Uterus (tissue), 4 donors: ENCODE measurements at places on chromosomes 7 and 10. TPM values are rescaled to one million over a fixed set of nuclear protein-coding genes. Genes with fewer than 3 reads are reported as not detected.

The CCDC3 gene
- 7.9 TPM for total RNA-seq

The GFRA1 gene
- total RNA-seq, result 52.1 TPM

The SEMA4G gene
- total RNA-seq, result 10.3 TPM

The TBX20 gene
- total RNA-seq, result 0.41 TPM

The HOXA4 gene
- total RNA-seq, result 0.14 TPM

The PVRIG gene
- not detected for total RNA-seq

The KCNMA1 gene
- total RNA-seq, result 124 TPM

The PPP1R17 gene
- not detected for total RNA-seq

The FOXL3 gene
- not detected for total RNA-seq

- no peaks in the 10 kb centered on the region for H3K4me1 ChIP-seq
- no peaks in the 10 kb centered on the region for H3K27me3 ChIP-seq
- H3K4me3 ChIP-seq, result no peak overlapping the region
- DNase-seq, result peak; percentile 59
Measured at GRCh38 chr7:28301148-28301641, 111.1 kb upstream of the CREB5 start.

GRCh38 chr7:106102387-106102966 is 9.6 kb downstream of the SYPL1 start:
- no peaks in the 10 kb centered on the region for H3K27me3 ChIP-seq
- no peaks in the 10 kb centered on the region for H3K36me3 ChIP-seq
- no peak overlapping the region for H3K27ac ChIP-seq
- no peak for DNase-seq
- H3K4me1 ChIP-seq, result peaks cover 19% of the 10 kb centered on the region

DNA sequence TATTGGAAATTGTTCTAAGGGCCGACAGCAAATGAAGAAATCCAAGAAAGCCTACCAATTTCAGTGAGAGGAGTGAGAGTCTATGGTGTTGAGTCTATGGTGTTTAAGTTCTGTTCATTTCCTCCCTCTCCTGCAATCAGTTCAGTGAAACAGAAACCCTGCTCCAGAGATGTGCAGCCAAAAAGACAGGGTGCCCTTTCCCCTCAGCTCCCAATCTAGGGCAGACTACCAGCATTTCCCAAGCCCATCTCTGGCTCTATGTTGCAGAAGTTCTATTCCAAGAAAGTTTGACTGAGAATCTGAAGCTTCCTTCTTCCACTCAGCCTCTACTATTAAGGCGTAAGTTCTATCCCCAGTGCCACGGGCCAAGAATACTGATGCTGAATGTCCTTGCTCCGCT is 18.5 kb upstream of the ALOX5 start:
- no peak for DNase-seq
- H3K27ac ChIP-seq, result no peak overlapping the region
- no peaks in the 10 kb centered on the region for H3K27me3 ChIP-seq
- no peak overlapping the region for H3K4me3 ChIP-seq

DNA sequence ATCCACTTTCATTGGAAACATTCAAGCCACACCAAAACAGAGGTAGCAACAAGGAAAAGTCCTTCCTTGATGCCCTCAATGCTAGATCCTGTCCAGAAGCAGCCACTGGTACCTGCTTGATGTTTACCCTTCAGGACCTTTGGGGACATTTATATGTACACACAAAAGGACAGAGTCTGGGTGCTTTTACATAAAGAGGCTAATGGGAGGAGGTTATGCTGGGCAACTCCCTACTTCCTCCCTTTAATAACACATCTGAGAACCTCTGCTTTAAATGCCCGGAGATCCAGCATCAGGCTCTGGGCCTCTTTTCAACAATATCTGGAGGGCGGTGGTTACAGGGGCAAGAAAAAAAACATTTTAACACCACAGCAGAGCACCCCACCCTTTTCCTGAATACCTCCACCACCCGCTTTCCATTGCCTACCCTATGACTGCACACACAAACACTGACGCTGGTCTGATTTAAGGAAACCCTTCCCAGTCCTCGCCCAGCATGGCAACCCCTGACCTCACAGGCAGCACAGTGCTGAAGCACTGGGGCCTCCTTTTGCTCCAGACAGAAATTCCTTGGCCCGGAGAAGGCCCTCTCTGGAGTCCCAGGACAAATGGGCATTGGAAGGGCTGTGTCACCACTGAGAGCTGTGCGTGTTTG is 39.3 kb upstream of the DUSP5 start:
- no peak overlapping the region for H3K27ac ChIP-seq
- no peaks in the 10 kb centered on the region for H3K27me3 ChIP-seq
- H3K36me3 ChIP-seq, result no peaks in the 10 kb centered on the region
- H3K4me1 ChIP-seq, result no peaks in the 10 kb centered on the region
- H3K4me3 ChIP-seq, result no peak overlapping the region
- DNase-seq, result peak; percentile 45

- no peak overlapping the region for H3K4me3 ChIP-seq
- peaks cover 11% of the 10 kb centered on the region for H3K4me1 ChIP-seq
- H3K27me3 ChIP-seq, result no peaks in the 10 kb centered on the region
- H3K36me3 ChIP-seq, result no peaks in the 10 kb centered on the region
- no peak overlapping the region for H3K27ac ChIP-seq
Measured at GRCh38 chr10:74901867-74902450, 75.6 kb downstream of the KAT6B start.

DNA sequence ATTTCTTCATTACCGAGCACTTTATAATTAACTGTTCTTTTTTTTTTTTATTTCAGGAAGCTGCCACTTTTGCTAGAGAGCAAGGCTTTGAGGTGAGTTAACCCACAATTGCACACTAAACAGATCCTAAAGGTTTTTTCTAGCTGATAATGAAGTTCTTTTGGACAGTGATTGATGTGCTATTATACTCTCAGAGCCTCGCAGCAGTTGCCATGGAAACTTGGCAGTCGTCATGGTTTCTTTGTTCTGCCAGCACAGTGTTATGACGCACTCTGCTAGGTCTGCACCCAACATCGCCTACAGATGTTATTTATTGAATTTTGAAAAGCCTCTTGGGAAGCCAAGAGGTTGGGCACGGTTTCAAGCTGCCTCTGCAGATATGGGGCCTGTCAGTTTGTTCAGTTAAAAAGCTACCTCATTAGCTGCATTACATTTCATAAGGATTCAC is 237.2 kb upstream of the KAT6B start:
- no peaks in the 10 kb centered on the region for H3K36me3 ChIP-seq
- H3K4me1 ChIP-seq, result peaks cover 5% of the 10 kb centered on the region
- H3K27me3 ChIP-seq, result no peaks in the 10 kb centered on the region
- peak overlapping the region; percentile 62 for H3K27ac ChIP-seq

- H3K4me1 ChIP-seq, result peaks cover 8% of the 10 kb centered on the region
- H3K27ac ChIP-seq, result no peak overlapping the region
- no peaks in the 10 kb centered on the region for H3K27me3 ChIP-seq
- no peak for DNase-seq
- H3K36me3 ChIP-seq, result no peaks in the 10 kb centered on the region
Measured at GRCh38 chr10:77158666-77159065, 478.9 kb downstream of the KCNMA1 start.

DNA sequence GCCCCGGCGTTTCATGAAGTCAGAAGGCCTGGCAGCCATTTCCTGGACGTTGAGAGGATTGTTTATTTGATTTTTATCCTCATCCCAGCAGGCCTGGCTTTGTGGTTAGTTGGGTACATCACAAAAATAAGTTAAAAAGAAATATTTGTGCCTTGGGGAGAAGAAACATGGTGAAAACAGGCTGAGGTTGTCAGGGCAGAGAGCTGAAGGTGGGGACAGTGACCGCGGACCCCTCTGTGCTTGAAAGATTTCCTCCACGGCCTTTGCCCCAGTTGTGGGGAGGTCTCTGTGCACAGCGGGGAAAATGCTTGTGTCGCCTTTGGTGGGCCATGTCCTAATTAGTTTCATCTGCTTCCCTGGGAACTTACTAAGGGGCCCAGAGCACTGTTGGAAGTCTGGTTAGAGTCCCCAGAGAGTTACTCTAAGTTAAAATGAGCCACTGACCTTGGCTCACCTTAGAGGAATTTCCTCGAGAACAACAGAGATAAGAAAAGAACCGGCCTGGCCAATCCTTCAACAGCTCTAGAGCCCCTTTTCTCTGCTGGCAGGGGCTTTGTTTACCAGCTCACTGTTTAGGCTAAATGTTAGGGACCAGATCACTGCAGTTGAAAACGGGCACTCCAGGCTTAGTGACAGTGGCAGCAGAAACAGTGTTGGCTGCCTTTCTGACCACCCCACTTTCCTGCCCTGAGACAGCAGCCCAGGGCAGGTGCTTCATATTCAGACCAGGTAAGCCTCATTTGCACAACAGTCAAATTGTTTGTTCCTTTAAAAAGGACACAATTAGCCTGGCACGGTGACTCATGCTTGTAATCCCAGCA is 37.9 kb downstream of the CRCP start:
- no peak for DNase-seq
- H3K36me3 ChIP-seq, result no peaks in the 10 kb centered on the region
- peak overlapping the region; percentile 83 for H3K27ac ChIP-seq
- H3K27me3 ChIP-seq, result no peaks in the 10 kb centered on the region
- no peaks in the 10 kb centered on the region for H3K4me1 ChIP-seq
- H3K4me3 ChIP-seq, result no peak overlapping the region

DNA sequence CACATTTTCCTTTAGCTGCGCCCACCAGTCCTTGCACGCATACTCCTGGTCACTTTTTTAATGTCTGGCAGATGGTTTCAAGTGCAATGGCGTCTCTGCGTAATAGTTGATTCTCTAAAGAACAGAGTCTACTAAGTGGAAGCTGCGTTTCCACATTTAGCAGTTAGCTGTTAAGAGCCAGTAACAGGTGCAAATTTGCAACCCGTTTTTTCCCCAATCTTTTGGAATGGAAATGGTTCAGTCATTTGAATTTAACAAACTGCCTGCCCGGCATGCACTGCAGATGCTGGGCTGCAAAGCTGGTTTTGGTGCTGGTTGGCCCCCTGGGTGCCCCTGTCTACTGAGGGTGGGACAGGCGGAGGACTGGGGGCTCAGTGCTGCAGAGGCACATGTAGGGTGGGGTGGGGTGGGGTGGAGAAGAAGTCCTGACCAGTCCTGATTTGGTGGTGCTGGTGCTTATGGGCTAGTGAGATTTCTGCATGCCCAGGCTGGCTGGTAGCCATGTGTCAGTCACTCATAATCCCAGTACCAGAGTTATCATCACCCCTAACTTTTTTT is 43.9 kb downstream of the CUX1 start:
- no peak for DNase-seq
- no peaks in the 10 kb centered on the region for H3K36me3 ChIP-seq
- no peaks in the 10 kb centered on the region for H3K27me3 ChIP-seq
- no peak overlapping the region for H3K4me3 ChIP-seq
- H3K27ac ChIP-seq, result peak overlapping the region; percentile 92

GRCh38 chr7:71348821-71349681 is 217.1 kb downstream of the GALNT17 start:
- peak; percentile 16 for DNase-seq
- H3K36me3 ChIP-seq, result no peaks in the 10 kb centered on the region
- peak overlapping the region; percentile 6 for H3K4me3 ChIP-seq
- H3K4me1 ChIP-seq, result no peaks in the 10 kb centered on the region
- H3K27ac ChIP-seq, result peak overlapping the region; percentile 44

GRCh38 chr10:126017961-126018560 is 121.7 kb downstream of the FANK1 start:
- H3K4me3 ChIP-seq, result no peak overlapping the region
- DNase-seq, result no peak
- no peaks in the 10 kb centered on the region for H3K4me1 ChIP-seq
- H3K36me3 ChIP-seq, result no peaks in the 10 kb centered on the region
- no peaks in the 10 kb centered on the region for H3K27me3 ChIP-seq

DNA sequence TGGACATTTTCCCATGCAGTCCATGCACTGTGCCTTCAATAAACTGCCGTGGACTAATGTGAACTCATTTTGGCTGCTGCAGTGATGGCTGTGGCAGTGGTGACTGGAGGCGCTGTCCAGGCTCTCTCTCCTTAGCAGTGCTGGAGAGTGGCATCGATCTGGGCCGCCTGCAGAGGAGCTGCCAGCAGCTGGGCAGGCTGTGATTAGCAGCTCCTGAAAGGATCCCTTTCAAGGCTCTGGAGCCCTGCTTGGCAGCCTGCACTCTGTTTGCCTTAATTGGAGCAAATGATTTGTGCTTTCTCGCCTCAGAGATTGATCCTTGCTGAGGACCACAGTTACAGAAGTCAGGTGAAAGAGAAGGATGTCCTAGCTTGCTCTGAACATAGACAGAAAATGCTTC is 130.1 kb upstream of the VWC2 start:
- DNase-seq, result no peak
- H3K4me1 ChIP-seq, result no peaks in the 10 kb centered on the region
- no peaks in the 10 kb centered on the region for H3K36me3 ChIP-seq
- no peak overlapping the region for H3K27ac ChIP-seq

DNA sequence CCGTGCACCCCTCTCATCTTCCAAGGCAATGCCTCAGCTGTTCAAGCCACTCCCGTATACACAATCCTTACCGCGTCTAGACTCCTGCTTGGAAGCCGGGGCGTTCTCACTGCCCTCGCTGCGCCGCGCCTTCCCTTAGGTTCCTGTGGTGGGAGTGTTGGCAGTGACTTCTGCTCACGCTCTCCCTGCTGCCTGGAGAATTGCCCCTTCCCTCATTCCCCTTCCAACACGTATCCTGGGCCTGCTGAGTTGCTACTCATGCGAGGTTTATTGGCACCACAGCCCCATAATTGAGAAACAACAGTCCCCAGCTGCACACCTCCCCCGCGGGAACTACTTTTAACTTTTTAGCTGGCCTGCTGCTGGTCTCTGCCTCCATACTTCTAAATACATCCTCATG is 31.9 kb downstream of the RBM17 start:
- H3K36me3 ChIP-seq, result no peaks in the 10 kb centered on the region
- no peaks in the 10 kb centered on the region for H3K27me3 ChIP-seq
- H3K4me1 ChIP-seq, result no peaks in the 10 kb centered on the region
- H3K4me3 ChIP-seq, result peak overlapping the region; percentile 6
- H3K27ac ChIP-seq, result peak overlapping the region; percentile 78

DNA sequence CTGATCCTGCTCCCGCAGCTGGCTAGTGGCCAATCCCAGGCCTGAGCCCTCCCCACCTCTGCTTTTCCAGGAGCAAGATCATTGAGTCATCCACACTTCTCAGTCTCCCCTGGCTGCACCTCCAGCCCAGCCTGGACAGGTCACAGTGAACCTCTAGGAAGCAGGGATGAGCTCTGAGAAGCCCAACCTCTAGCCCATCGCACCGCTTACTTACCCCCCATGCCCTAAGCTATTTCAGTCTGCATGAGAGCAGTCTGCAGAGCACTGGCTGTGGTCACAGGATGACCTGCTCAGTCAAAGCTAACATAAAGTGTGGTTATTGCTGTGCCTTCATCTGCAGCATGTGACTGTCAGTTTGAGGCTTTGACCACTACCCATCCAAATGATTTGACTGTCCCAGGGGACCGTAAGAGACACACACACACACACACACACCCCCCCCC is 129.2 kb downstream of the SORBS1 start:
- no peak overlapping the region for H3K4me3 ChIP-seq
- peak; percentile 49 for DNase-seq
- no peaks in the 10 kb centered on the region for H3K4me1 ChIP-seq
- H3K27ac ChIP-seq, result peak overlapping the region; percentile 93
- H3K36me3 ChIP-seq, result no peaks in the 10 kb centered on the region

- H3K4me1 ChIP-seq, result no peaks in the 10 kb centered on the region
- no peaks in the 10 kb centered on the region for H3K27me3 ChIP-seq
- H3K27ac ChIP-seq, result no peak overlapping the region
- DNase-seq, result no peak
- H3K36me3 ChIP-seq, result no peaks in the 10 kb centered on the region
Measured at GRCh38 chr10:49332768-49333167, 33.8 kb downstream of the C10orf71 start.

GRCh38 chr10:86693721-86694369 is 25.5 kb downstream of the LDB3 start:
- H3K27me3 ChIP-seq, result no peaks in the 10 kb centered on the region
- no peaks in the 10 kb centered on the region for H3K4me1 ChIP-seq
- DNase-seq, result peak; percentile 69

GRCh38 chr10:1299041-1299726 is 243.0 kb downstream of the WDR37 start:
- no peak overlapping the region for H3K27ac ChIP-seq
- H3K36me3 ChIP-seq, result no peaks in the 10 kb centered on the region
- DNase-seq, result no peak
- no peak overlapping the region for H3K4me3 ChIP-seq

- DNase-seq, result no peak
- no peaks in the 10 kb centered on the region for H3K36me3 ChIP-seq
Measured at GRCh38 chr7:31707089-31707488, 20.1 kb downstream of the PPP1R17 start.
